CD4-positive, alpha-beta T cell treated with Interferon gamma for 1 hour (primary cell): ENCODE measurements at places on chromosomes 16 and 17.
A peak's percentile ranks its signal among the peaks of the same experiment; 100 is the strongest.

- DNase-seq, result no peak
Observed at GRCh38 chr16:22004341-22004740, 3.4 kb upstream of the PDZD9 start.

GRCh38 chr16:934178-934577 lies 36.6 kb downstream of the LMF1 start:
- no peak for DNase-seq

GRCh38 chr17:16915752-16916556 lies 56.0 kb downstream of the TNFRSF13B start:
- DNase-seq, result peak; percentile 25

- DNase-seq, result no peak
Observed at GRCh38 chr17:12421646-12422306, 243.9 kb upstream of the MYOCD start.

- DNase-seq, result peak; percentile 83
Observed at GRCh38 chr17:42116705-42117396, 4.3 kb downstream of the KAT2A start.

- no peak for DNase-seq
Observed at GRCh38 chr16:25596194-25596593, 95.6 kb upstream of the HS3ST4 start.

DNA sequence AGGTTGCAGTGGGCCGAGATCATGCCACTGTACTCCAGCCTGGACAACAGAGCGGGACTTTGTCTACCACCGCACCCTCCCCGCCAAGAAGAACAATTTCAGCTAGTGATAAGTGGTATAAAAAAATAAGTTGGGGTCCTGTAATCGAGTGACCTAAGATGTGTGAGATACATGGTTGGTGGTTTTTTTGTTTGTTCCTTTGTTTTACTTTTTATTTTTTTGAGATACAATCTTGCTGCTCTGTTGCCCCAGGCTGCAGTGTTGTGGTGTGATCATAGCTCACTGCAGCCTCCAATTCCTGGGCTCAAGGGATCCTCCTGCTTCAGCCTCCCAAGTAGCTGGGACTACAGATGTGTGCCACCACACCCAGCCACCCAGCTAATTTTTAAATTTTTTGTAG lies 58.7 kb downstream of the PITPNC1 start:
- DNase-seq, result peak; percentile 25

- DNase-seq, result no peak
Observed at GRCh38 chr16:82700541-82701235, 73.9 kb downstream of the CDH13 start.

DNA sequence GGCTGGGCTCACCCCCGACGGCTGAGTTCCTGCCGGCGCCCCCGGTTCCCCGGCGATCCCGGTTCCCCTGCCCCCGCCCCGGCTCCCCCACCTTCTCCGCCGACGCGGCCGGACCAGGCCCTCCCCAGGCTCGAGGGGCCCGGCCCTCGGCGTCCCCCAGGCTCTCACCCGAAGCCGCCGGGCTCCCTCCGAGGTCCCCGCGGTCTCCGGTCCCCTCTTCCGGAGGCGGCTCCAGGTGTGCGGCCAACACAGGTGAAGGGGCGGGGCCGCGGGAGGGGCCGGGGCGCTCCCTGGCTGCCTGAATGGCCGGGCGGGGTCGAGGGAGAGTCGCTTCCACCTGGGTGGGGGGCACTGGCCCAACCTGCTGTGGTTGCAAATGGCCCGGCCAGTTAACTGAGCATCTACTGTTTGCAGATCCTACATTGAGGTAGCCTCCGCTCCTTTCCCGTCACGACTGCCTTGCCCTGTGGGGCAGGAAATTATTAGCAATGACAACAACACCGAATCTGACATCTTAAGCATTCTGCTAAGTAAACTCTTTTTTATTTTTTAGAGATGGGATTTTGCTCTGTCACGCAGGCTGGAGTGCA lies at the start of gene BICDL2:
TSS of gene BICDL2 (minus strand) at position 219 of the 590 bp plus-strand sequence. CDS start 1,448 bp downstream, outside the sequence.
- DNase-seq, result no peak

DNA sequence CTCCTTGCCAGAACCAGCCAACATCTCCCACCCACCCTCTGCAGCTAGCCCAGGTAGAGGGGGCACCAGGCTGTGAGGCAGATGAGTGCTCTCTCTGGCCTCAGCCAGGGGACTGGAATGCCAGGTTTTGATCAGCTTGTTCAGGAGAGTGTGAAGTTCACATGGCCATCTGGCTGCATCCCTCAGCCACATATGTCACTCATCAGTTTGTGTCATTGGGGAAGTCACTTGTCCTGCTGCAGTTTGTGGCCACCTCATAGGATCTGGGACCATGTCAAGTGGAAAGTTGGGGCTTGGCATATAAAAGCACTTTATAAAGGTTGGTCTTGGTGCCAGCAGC lies 147.6 kb downstream of the SOCS1 start:
- DNase-seq, result no peak

DNA sequence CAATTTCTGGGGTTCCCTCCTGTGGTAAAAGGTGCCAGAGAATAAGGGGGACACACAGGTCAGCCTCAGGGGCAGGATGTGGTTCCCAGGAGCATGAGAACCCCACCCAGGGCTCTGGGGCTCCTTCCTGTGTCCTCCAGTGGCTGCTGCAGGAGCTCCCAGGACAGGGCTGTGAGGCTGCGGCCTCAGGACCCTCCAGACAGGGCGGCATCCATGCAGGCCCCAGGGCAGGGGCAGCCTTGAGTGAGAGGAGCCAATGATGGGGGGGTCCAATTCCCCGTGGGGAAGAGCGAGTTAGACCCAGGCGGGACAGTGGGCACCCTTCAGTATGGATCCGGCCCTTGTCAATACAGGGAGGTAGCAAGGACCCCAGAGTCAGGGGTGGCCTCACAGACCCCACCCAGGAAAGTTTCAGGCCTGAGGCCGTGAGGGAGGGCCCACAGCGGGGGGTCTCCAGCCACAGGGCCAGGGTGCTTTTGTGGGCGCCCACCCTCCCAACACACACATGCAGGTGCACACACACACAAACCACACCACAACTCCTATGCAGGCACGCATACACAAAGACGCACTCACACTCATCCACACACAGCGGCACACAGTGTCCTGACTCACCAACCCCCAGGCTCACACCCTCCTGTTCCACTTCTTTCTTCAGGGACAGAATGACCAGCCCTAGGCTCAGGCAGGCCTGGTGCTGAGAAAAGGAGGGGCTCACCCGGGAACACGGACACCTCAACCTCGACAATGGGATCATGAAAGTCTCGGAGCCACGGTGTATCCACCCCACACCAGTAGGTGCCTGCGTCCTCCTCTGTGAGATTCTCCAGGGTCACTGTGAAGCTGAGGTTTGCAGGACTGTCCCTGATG lies 1.8 kb downstream of the CD300C start:
- DNase-seq, result no peak

DNA sequence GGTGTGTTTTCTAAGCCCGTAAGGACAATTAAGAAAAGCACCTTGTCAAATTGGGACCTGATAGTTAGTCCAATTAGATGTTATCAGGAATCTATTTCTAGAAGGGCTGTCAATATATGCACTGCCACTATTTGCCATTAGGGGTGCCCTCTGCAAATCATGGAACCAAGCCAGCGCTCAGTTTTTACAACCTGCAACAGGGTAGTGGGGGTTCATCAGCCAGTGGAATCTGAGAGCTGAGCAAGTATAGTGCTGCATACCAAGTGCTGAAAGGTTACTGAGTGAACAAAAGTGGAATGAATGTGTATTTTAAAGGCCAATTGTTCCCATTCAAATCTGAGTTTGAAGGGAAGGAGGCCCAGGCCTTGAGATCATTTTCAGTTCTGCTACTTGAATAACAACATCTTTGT lies 10.4 kb downstream of the PRR11 start:
- peak; percentile 24 for DNase-seq

DNA sequence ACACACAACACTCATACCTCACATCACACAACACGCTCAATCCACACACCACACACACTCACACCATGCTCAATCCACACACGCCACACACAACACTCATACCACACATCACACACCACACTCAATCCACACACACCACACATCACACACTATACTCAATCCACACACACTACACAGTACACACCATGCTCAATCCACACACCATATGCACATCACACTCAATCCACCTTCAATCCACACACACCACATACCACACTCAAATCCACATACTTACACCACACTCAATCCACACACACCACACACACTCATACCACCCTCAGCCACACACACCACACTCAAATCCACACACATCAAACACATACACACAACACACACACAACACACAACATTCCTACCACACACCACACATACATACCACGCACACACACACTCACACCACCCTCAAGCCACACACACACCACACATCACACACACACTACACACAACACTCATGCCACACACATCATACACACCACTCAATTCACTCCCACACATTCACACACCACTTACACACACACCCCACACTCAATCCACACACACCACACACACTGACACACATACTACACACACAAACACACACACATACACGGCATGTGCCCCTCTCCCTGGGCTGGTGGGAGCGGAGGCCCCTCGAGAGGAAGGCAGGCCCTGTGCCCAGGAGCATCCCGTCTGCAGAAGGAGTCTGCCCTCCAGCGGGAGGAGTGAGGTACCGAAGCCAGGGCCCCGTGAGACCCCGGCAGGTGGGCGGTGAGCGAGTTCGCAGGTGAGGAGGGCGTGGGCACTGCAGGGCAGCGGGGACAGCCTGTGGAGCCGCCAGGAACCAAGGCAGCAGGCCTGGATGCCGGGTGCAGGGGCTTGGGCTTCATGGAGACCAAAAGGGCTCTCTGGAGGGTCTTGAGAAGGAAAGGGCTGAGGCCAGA lies 33.1 kb upstream of the RPTOR start:
- DNase-seq, result no peak

DNA sequence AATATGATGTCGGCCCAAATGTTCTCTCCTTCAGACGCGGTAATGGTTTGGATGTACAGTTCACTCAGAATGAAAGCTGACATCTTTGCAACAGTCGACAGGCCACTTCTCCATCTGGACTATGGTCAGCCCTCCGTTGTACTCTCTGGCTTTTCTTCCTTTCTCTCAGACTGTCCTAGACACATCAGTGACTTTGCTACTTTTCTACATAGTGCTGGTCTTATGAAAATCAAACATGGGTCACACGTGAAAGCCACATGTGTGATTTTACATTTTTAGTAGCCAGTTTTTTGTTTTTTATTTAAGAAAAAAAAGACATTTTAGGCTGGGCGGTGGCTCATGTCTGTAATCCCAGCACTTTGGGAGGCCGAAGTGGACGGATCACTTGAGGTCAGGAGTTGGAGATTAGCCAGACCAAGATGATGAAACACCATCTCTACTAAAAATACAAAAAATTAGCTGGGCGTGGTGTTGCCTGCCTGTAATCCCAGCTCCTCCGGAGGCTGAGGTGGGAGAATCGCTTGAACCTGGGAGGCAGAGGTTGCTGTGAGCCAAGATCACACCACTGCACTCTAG lies 644.1 kb downstream of the KCNJ2 start:
- DNase-seq, result no peak
